ENCODE measurements at places on chromosomes 1 and 21.

DNA sequence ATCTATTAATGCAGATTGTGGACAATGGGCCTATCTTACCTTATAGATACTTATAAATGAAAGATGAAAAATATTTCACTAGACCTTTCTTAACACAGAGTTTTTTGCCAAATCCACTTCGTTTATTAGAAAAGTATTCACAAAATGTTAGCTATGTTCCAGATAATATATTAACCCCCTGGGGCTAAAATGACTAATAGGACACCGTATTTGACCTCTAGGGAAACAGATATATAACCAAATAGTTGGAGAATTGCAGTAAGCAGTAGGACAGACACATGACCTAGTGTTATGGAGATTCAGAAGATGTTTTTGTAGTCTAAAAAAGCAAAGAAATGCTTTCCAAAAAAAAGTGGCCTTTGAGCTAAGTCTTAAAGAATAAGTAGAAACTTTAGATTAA lies 106.9 kb downstream of the SEC16B start:
- no peak for DNase-seq

GRCh38 chr1:46532498-46533178 lies 18.8 kb downstream of the KNCN start:
- DNase-seq, result peak; percentile 60

DNA sequence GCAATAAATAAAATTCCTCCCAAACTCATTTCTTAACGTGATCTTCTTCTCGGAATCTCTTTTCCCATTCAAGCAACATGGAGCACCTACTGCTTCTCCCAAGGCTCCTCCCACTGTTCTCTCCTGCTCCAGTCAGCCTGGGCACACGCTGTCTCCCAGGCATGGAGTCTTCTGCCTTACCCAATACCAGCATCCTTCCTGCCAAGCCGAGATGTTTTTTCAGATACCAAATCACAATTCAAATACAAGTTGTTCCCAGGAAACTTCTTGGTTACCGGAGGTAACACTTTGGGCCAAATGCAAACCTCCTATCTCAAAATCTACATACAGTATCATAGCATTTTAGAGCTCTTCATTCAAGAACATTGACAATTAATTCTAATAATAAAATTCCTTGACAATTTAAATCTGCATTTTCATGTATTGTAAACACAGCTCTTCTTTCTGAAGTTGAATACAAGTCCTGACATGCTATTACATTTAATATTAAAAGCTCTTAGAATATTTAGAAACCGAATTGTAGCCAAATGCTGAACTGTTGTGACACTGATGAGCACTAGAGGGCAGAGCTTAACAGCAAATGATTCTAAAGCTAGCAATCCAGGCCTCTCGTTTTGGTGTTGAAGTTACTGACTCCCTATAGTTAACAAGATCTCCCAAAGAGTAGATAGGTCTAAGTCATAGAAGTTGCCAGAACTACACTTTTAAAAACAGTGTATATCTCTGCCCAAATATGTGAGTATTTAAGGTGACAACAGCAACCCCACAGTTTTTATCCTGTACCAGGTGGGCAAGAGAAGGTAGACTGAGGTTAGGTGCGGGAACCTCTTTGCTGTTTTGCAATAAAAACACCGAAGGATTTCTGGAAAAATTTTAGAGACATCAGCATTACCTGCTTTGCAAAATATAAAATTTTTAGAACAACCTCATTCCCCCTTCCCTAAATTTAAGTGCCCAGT lies 52.3 kb downstream of the BCAR3 start:
- peak; percentile 32 for DNase-seq

DNA sequence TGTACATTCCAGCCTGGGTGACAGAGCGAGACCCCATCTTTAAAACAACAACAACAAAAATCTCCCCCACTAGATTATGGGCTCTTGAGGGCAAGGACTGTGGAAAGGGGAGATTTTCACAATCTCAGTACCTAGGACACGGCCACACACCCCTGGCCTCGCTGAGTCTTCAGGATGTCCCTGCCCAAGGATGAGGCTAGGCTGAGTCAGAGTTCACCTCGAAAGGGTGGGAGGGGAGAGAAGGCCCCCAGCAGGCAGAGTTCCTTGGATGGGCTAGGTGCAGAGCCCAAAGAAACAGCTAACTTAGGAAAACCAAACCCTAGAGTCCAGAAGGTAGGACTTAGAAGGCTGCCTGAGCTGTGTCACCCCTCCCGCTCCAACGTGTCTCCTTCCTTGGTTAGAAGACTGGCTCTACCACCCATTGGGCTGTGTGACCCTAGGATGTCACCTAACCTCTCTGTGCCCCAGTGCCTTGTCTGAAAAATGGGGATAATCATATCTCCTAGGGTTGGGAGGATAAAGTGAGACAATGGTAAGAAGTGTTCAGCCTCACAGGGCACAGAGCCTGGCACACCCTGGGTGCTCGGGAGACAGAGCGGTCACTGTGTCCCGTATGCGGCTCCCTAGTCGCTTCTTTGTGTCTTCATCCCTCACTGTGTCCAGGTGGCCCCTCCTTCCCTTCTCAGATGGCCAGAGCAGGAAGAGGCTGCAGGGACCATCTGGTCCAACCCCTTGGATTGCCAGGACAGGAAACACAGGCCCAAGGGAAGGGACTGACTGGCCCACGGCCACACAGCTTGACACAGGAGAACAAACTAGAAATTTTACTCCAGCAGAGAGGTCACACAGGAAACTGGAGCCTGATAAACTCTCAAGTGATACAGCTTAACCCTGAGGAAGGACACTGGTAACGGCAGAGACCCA lies 11.2 kb downstream of the TRIM62 start:
- no peak for DNase-seq

GRCh38 chr1:25622531-25622930 lies 5.9 kb downstream of the MAN1C1 start:
- DNase-seq, result no peak

- no peak for DNase-seq
Measured at GRCh38 chr1:186530109-186530508, 69.2 kb upstream of the PDC start.

DNA sequence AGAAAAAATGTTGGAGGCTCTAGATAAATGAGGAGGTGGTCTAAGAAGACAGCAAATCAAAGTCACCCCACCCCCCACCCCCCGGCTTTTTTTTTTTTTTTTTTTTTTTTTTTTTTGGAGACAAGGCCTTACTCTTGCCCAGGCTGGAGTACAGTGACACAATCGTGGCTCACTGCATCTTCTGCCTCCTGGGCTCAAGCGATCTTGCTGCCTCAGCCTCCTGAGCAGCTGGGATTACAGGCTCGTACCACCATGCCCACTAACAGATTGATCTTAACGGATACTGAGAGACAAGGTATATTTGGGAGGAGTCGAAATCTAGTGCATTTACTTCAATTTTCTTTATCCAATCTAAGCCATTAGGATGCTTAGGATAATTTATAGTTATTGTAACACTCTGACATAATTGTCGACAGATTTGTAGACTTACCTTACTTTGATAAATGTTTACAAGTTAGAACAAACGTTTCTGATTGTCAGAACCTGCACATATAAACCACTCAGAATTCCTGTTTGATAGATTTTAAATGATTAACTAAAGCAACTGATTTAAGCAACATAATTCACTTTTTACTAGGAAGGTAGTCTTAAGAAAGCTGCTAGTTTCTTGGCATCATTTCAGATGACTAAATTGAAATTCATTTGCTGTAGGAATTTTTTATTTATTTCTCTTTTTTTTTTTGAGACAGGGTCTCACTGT lies 33.7 kb upstream of the NBL1 start:
- DNase-seq, result no peak

DNA sequence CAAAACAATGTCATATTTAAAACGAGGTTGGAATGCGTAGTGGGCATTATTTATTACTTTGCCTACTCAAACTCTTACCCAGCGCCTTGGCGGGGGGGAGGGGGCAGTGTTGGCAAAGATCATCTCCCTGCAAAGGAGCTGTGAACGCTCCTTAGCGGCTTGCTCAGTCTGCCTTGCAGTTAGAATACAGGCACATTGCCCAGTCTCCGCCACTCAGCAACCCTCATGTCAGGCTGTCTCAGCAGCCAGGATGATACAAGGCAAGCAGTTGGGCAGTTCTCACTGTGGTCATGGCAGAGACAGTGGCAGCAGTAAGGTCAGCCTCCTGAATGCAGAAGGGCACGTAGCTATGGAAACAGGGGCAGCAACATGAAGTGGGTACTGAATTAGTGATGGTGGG lies 170.4 kb upstream of the KCNK2 start:
- no peak for DNase-seq

DNA sequence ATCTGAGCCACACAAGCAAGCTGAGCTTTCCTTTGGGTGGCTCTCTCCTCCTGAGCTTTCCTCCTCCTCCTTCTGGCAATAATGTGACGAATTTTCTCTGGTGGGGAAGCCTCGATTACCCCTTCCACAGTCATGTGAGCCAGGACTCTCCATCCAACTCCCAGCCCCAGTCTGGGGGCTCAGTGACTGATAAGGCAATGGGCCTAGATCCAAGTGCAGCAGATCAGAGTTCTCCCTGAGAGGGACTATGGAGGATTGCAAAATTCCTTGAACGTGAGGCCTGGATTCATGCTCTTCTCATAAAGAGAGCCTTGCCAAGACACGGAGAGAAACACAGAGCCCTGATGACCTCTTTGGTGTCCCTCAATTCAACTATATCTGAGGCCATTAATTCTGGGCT lies 31.3 kb upstream of the TRIM67 start:
- DNase-seq, result no peak

- DNase-seq, result no peak
Measured at GRCh38 chr1:12851779-12852178, 3.3 kb upstream of the HNRNPCL1 start.

DNA sequence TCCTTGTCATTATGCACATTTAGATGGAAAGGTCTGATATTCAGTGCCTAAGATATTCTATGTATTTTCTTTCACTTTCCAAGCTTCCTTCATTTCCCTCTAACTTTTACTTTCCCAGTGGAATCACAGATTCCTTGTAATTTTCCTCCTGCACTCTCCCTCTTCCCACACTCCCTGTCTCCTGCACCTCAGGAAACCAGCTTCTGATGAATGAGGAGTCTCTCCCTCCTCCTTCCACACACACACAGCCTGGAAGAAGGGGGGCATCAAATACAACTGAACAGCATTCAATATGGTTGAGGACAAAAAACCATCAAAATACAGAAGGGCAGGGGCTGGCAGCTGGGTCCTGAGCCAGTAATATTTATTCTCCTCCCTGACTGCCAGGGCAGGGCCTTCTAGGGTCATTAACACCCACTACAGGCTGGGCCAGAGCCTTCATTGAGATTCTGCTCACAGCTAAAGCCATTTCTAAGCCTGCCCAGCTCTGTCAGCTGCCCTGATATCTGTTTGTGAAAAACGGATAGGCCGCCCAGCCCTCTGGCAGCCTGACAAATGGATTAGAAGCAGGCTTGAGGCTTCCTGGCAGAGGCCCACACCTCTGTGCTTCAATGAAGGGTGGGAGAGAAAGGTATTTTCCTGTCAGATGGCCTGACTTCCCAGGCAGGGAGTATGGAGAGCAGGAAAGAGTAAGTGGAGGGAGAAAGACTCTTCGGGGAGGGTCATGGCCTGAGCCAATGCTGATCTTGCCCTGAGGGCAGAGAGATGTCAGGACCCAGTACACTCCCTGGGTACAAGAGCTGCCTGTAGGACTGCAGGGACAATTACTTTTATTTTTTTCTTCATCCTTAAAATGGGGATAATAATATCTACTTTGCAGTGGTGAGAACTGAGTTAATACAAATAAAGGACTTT lies 138.9 kb upstream of the SPATA6 start:
- no peak for DNase-seq

DNA sequence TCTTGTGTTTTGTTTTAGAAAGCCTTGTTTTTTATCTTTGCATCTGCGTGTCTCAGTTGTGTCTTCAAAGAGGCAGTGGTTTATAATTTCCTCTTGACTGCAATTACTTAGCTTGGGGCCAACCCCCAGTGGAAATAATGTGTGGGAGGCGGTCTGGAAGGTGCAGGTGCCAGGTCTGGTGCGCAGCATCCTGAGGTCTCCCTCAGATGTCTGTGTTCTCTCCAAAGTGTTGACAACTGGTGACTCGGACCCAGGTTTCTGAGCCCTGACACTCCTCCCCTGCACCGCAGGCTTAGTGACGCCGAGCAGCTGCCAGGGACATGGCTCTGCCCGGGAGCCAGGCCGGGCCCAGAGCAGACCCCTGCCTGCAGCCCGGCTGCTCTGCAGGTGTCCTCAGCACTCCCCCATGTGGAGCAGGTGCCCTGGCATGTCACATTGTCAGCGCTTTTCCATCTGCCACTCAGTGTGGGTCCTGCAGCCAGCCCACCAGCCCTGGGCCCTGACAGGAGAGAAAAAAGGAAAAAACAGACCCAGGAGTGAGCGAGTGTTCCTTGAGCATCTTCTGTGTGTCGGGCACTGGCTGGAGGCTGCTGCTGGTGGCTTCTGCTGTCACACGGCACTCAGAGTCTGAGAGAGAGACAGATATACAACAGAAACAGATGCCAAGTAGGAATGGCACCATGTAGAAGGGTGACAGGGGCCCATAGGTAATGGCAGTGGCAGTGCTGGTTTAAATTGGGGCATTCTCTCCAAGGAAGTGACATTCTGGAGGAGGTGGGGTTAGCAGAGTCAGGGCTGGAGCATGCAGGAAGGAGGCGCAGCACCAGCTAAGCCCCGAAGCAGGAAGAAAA lies 24.8 kb upstream of the SELENON start:
- DNase-seq, result peak; percentile 78

DNA sequence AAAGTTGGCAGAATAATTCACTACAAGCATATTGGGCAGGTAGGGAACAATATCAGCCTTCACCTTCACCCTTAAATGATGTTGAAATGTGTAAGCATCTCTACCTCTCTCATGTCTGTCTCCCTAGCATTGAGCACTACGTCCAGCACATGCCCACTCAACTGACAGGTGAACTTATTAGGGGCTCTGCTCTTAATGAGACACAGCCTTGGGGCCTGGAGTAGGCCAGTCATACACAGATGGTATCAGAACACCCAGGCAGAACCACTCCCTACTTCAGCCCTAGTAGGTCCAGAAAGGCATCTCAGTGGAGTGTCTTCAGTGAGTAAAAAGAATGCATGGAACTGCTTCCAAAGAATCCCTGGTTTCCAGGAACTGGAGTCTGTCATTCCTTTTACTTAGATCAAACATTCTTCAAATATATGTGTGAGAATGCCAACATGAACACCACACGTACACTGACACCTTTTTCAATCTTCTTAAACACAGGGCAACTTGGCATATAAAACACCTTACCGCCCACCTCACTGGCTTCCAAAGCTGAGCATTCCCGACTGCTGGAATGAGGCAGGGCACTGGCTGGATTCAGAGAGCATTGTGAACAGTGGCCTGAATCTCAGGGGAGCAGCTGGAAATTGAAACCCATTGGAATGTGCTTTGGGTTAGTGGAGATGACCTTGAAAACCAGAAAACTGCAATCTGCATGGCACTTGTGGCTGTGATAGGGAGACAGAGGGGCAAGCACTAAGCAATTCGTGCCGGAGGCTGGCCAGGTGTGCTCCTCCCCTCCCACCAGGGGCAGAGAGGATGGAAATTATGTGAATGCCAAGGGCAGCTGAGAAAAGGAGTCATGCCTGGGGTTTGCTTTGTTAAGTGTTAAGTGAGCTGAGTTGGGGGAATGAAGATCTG lies 24.2 kb upstream of the HSD3B1 start:
- DNase-seq, result no peak
